T-helper 2 cell treated with Interferon-gamma antibody and Interleukin-4, amounts not matched to agents 5 μg/mL and 100 μg/mL, for 36 hours (primary cell): ENCODE measurements at places on chromosomes 1 and 21.

GRCh38 chr1:236119943-236120484, 22.3 kb upstream of the GPR137B start:
- no peak for DNase-seq

DNA sequence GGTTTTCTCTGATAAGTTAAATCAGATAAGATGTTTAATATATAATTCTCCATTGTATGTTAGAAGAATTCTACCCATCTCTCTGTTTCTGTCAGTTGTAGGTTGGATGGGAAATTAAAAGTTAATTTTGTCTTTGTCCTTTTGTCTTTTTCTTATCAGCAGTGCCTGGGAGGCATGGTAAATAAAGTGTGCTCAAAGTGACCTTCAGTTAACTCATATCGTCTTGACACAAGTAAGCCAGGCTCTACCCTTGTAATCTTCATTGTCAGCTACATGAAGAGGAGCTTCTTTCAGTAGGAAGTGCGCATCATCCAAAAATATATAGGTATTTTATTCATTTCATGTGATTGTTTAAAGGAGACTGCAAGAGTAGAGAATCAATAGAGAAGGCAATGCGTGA, 138.9 kb upstream of the NRIP1 start:
- no peak for DNase-seq

- DNase-seq: no peak
These were observed 12.3 kb upstream of the LRRC8C start for GRCh38 chr1:89620664-89621063.

- no peak for DNase-seq
These were observed 63.5 kb downstream of the ETS2 start for GRCh38 chr21:38869196-38869595.

GRCh38 chr1:150261367-150261766, 3.8 kb downstream of the CA14 start:
- DNase-seq: no peak

GRCh38 chr1:200488375-200489165, 78.7 kb upstream of the ZNF281 start:
- peak; percentile 29 for DNase-seq

GRCh38 chr1:115946116-115946515, 30.2 kb upstream of the SLC22A15 start:
- no peak for DNase-seq

DNA sequence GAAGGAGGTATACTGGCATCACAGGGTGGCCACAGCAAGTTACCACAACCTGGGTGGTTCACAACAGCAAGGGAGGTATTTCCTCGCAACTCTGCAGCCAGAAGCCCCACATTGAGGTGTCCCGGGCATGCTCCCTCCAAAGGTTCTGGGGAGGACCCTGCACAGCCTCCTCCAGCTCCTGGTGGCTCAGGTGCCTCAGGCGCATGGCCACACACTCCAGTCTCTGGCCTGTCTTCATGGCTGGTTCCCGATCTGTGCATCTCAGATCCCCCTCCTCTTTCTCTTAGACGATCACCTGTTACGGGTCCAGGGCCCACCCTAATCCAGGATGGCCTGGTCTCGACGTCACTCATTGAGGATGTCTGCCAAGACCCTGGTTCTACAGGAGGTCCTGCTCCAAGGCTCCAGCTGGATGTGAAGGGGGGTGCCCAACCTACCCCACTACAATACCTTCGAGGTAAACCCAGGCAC, 6.7 kb upstream of the ARF1 start:
- DNase-seq: no peak

- no peak for DNase-seq
These were observed 329.5 kb upstream of the DUSP10 start for GRCh38 chr1:222071387-222071786.

- DNase-seq: no peak
These were observed 52.4 kb downstream of the AK4 start for GRCh38 chr1:65200411-65200810.

- DNase-seq: no peak
These were observed 1.2 kb downstream of the GAS5 start for GRCh38 chr1:173866413-173867115.

GRCh38 chr21:44892536-44893277, 19.2 kb upstream of the PTTG1IP start:
- peak; percentile 59 for DNase-seq

DNA sequence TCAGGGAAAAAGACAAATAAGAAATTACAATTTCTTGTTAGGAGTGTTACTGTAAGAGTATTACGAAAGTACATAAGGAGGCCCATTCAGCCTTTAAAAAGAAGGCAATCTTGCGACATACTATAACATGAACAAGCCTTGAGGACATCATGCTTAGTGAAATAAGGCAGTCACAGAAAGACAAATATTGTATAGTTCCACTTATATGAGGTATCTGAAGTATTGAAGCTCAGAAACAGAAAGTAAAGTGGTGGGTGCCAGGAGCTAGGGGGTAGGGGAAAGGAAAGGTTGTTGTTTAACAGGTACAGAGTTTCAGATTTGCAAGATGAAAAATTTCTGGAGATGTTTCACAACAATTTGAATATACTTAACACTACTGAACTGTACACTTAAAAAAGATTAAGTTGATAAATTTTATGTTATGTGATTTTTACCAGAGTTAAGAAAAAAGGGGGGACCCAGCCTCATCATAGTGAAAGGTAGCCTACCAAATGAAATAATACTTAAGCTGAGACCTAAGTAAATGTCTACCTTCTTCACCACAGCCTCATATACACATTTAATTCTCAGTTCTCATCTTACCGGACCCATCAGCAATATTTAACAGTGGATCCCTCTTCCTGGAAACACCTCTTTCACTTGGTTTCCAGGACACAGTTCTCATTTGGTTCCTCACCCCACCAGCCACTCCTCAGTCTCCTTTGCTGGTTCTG, 19.5 kb downstream of the USP24 start:
- DNase-seq: no peak
